ENCODE measurements at places on chromosomes 1 and 21.

DNA sequence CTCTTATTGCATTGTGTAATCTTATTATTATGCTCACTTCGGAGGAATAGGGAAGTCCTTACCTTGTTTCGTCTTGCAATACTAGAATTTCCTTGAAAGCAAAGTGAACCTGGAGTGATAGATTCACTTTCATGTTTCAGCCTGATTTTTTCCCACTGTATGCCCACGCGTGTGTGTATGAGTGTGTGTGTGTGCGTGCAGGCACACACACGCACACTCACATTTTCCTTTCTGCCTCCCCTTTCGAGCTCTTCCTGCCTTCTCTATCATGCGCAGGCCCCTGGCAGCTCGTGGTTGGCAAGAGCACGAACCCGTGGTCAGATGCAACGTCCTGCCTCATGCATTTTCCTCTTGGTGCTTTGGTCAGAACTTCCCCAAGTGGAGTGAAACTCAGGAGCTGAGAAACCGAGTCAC is at the start of gene GCSAML:
TSS of gene GCSAML (plus strand) at position 366 of the 414 bp plus-strand sequence. CDS start 58 bp downstream, outside the sequence.
- DNase-seq = no peak

- DNase-seq = no peak
Observed at GRCh38 chr1:215905493-215906115, 338.5 kb downstream of the KCTD3 start.

GRCh38 chr1:24344090-24344742 is 25.1 kb downstream of the GRHL3 start:
- no peak for DNase-seq

DNA sequence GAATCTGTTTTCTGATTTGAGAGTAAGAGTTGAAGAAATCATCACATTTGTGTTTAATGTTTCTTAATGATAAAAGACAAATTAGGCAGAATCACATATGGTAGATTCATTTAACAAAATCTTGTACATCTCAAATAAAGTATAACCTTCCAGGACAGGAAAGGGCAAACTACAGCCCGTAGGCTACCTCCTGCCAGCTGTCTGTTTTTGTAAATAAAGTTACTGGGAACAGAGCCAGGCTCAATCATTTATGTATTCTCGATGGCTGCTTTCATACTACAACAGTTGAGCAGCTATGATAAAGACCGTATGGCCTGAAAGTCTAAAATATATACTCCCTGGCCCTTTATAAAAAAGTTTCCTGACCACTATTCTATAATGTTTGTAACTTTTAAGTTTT is 204.1 kb downstream of the COL24A1 start:
- no peak for DNase-seq

GRCh38 chr1:215779729-215780128 is 212.6 kb downstream of the KCTD3 start:
- no peak for DNase-seq

DNA sequence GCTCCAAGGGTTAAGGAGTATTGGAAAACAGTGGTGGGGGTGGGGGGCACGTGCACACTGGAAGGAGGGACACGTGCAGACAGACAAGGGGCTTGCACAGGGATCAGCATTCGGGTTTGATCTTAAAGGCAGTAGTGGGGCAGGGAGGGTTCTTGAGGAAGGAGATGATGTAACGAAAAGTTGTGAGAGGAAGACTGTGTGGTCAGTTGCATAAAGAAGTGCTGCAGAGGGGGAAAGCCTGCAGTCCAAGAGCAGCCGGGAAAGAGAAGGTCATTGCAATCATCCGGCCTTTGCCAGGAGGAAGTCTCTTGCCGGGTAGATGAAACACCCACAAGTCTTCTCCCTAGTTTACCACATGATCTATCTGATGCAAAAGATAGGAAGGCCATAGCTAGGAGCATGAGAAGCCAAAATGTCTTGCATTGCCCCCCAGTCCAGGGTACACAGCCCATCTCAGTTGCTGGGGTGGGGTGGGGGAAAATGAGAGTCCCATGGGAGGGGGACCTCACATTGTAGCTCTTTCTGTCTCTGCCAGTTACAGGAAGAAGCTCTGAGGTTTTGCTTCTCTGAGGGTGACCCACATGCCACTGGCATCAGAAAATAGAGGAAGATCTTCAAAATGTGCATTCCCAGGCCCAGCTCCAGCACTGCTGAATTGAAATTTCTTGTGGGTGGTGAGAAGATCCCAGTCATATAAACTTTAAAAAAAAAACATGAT is 202.5 kb upstream of the RAB4A start:
- no peak for DNase-seq

GRCh38 chr1:14666373-14666772 is 67.9 kb downstream of the KAZN start:
- no peak for DNase-seq

- no peak for DNase-seq
Observed at GRCh38 chr1:44254392-44254910, 41.2 kb downstream of the DMAP1 start.

DNA sequence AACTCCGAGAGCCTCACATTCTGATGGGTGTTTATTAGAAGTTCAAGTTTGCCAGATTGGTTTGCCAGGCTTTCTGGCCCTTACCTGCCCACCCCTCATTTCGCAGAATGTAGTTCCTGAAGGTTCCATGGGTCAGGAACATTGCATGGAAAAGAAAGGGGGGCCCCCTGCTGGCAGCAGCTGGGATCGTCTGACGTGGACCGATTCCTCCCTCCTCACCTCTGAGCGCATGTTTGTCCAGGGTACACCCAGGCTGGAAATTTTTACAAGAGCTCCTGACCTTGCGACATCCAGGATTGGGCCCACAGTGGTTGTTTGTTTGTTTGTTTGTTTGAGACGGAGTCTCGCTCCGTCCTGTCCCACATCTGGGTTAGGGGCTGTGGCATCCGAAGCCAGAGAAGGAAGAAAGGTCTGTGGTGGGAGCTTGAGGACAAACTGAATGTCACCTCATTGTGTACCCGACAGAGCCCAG is 126.0 kb upstream of the TMEM51 start:
- peak; percentile 4 for DNase-seq

- no peak for DNase-seq
Observed at GRCh38 chr1:10794724-10795275, 1.6 kb downstream of the CASZ1 start.

DNA sequence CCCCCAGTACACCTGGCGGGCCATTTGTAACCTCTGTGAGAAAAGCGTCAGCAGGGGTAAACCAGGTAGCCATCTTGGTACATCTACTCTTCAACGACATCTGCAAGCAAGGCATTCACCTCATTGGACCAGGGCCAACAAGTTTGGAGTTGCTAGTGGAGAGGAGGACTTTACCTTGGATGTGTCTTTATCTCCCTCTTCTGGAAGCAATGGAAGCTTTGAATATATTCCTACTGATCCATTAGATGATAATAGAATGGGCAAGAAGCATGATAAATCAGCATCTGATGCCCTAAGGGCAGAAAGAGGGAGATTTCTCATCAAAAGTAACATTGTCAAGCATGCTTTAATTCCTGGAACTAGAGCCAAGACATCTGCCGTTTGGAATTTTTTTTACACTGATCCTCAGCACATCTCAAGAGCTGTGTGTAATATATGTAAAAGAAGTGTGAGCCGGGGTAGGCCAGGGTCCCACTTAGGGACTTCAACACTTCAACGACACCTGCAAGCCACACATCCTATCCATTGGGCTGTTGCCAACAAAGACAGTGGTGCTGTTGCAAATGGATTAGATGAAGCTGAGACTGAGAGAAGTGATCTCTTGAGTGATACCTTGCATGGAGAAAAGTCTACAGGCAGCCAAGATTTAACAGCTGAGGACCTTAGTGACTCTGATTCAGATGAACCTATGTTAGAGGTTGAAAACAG is 2.7 kb downstream of the ZBED6 start:
- no peak for DNase-seq

GRCh38 chr21:37463083-37463801 is 96.7 kb downstream of the DYRK1A start:
- DNase-seq = no peak

DNA sequence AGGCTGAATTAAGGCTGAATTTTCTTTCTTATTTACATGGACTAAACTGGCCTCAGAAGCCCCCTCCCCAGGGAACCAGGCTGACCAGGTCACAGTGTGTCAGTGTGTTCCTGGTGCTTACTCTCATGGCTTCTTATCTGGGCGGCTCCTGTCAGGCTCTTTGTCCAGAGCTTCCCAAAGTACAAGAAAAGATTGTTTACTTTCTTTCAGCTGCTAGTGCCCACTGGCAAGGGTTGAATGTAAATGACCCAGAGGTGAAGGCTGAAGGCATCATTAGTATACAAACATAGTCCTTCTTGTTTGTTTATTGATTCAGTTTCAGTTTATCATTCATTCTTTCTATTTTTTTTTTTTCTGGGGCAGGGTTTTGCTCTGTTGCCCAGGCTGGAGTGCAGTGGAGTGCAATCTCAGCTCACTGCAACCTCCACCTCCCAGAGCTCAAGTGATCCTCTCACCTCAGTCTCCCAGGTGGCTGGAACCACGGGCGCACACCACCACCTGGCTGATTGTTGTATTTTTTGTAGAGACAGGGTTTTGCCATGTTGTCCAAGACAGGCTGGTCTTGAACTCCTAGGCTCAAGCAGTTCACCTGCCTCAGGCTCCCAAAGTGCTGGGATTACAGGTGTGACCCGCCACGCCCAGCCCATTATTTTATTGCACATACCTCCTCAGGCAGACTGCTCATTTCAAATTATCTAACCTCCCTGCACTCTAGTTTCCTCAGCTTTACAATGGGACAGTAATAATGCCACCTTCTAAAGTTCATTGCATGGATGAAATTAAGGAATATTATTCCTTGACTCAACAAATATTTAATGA is 9.8 kb upstream of the KDM4A start:
- DNase-seq = no peak

DNA sequence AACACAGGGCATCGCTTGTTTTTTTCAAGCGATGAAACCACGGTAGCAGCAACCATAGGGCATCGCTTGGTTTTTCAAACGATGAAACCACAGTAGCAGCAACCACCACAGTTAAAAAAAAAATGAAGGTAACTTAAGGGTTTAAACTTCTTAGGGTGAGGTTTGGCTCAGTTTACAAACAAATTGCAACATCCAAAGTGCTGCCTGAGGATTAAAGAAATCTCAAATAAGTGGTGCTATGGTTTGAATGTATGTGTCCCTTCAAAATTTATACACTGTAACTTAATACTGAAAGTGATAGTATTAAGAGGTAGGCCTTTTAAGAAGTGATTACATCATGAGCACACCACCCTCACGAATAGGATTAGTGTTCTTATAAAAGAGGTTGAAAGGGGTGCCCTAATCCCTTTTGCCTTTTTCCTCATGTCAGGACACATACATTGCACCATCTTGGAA is 6.4 kb upstream of the GBP5 start:
- no peak for DNase-seq

DNA sequence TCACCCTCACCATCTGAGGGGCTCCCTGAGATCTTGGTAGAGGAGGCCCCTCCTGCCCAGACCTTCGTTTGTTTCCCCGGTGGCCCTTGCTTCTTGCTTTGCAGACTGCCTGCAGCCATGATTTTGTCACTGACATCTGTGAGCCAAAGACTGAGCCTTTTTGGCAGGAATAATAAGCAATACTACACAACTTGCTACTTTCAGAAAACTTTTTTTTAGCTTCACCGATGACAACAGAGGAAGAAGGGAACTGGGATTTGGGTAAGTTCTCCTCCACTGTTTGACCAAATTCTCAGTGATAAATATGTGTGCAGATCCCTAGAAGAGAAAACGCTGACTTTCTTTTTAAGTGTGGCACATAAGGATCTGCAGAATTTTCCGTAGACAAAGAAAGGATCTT is 11.7 kb upstream of the CD101 start:
- DNase-seq = no peak

- no peak for DNase-seq
Observed at GRCh38 chr1:209647156-209647555, 5.1 kb downstream of the LAMB3 start.

DNA sequence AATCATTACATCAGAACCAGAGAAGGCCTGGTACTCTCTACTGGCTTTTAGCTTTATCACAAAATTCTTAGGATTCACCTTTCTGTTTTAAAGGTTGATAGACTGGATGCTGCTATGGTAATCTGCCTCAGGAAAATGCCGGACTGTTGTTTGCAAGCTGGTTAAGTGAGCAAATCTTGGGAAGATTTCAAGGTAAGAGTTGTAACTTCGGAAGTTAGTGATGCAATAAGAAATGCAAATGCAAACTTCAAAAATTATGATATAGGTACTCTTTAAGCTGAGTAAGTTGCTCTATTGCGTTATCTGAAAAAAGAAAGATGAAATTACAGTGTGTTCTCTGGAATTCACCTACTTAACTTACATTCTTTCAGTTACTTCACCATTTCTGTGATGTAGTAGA is 4.4 kb upstream of the SLC16A1 start:
- no peak for DNase-seq

GRCh38 chr1:179786815-179787685 is 44.0 kb downstream of the FAM163A start:
- DNase-seq = no peak

DNA sequence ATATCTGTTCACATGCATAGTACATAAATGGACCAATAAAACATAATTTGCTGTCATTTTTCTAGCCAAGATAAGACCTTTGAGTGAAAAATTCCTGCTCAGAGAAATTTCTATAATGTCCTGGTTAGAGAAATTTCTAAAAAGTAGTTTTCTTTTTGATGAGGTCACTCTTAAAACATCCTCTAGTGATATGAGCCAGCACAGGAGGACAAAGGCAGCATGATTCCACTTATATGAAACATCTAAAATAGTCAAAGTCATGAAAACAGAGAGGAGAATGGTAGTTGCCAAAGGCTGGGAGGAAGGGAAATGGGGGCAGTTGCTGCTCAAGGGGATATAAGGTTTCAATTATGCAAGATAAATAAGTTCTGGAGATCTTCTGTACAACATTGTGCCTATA is 239.4 kb downstream of the BACH1 start:
- DNase-seq = no peak

DNA sequence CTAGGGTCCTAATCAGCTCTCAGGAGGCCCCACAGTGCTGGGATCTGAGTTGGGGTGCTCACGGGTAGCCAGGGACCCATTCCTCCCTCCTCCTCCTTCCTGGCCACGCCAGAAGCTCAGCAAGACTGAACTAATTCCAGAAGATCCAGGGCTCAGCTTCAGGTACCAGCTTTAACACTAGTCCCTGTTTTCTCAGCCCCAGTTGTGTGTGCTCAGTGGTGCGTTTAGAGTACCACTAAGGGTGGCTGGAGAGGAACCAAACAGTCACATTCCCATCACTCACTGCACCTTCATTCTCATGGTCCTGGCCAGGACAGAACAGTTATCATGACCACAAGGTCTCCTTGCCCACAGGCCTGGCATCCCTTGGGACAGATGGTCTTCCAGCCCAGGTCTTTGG is 20.8 kb downstream of the PKP1 start:
- DNase-seq = no peak

DNA sequence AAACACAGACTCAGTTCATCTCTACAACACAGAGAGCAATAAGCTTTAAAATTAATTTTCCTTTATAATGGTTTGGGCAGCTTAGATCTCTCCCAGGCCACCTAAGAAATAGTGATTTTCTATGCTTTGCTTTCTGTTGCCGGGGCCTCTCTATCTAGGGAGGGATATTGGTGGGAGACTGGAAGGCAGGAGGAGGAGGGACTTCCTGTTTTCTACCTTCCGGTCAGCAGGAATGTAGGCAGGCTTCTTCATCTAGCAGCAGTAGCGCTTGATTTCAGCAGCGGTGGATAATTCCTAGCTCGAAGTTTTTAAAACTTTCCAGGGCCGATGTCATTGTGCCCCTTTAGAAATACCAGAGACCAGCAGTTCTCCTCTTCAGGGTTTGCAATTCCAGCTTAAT is 5.1 kb upstream of the DESI2 start:
- DNase-seq = no peak

- DNase-seq = no peak
Observed at GRCh38 chr1:228979325-228979699, 244.0 kb downstream of the RHOU start.

Measured in stimulated activated CD4-positive, alpha-beta T cell treated with anti-CD3 and anti-CD28 coated beads, TNF-alpha, amount 100 ng/mL, for 4 hours (primary cell).